ENCODE measurements at places on chromosomes 1 and 21.

DNA sequence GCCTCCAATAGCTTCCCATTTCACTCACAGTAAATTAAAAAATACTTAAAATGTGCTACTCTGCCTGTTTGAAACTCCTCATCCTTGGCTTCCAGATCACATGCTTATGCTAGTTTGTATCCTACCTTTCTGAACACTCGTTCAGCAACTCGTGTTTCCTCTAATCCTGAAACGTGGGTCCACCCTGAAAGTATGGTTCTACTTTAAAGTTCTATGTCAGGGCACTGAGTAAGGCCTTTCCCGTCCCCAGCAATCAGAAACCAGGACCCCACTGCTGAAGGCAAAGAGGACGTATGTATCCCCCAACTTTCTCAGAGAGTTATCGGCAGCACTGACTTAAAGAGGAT, 419 bp upstream of the TSEN15 start:
- no peak for DNase-seq

- DNase-seq: no peak
These were observed 27.0 kb downstream of the ALPL start for GRCh38 chr1:21536218-21536617.

DNA sequence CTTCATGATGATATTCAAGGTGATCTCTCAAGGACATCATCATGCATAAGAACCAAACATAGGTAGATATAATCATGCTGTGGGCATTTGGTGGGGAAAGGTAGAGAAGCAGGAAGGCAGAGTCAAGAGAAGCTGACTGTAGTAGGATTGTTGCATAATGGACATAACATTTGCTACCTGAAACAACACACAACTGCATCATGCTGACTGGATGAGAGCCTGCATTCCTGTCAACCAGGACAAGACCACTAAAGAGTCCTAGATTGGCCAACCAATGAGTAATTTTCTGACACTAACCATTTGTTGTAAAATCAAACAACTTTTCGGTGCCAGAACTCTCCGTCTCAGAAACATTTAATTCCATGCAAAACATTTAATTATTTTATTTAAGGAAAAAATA, 377.2 kb downstream of the PLPP3 start:
- DNase-seq: no peak

DNA sequence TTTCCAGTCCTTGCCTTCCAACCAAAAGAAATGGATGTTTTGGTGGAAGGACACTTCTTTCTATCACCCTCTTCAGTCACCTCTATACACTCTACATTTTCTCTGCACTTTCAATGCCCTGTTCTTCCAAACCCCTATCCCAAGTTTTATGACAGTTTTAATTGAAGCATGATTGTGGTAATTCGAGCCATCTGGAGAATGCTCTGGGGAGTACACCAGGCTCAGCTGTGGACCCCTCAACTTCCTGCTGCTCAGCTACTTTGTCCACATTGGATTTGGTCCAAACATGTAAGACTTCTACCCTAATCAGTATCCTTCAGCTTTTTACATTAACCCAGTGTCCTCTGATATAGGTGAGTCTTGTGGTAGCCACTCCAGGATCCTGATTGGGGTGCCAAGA, 129.6 kb downstream of the SYT2 start:
- no peak for DNase-seq

GRCh38 chr1:112628516-112628915, 8.9 kb downstream of the CAPZA1 start:
- no peak for DNase-seq

DNA sequence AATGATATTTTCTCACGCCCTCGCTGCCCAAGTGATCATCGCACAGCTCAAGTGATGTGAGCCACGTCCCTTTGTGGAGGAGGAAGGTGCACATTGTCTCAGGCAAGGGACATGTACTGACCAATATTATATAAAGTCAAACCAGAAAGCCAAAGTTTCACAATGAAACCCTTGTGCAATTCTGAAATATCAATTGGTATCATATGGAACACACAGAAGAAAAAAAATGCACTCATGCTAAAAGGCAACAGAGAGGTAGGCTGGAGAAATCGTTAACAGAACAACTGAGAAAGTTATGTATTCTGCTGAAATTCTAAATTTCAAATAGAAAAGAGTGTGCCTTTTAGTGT, 1.9 kb downstream of the JAM2 start:
- no peak for DNase-seq

DNA sequence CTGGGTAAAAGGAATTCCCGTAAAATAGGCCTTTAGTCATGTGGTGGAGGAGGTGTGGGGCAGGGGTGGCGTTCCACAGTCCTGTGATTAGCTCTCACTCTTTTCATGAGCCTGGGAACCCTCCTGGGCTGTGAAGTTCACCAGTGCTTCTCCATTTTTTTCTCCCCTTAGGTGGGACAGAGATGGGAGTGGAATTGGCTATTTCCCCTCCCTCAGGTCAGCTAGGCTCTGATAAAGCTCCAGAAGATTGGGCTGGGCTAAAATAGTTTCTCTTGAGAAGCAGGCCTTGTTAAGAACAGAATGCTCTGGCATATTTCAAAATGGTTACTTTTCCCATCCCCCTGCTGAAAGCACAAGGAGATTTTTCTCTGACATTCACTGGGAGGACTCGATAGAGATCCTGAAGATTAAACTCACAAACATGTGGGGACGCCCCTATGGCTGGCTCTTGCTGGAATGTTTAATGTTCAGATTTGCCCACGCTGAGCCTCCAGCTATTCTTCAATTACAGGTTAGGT, 33.4 kb upstream of the SLC2A1 start:
- no peak for DNase-seq

DNA sequence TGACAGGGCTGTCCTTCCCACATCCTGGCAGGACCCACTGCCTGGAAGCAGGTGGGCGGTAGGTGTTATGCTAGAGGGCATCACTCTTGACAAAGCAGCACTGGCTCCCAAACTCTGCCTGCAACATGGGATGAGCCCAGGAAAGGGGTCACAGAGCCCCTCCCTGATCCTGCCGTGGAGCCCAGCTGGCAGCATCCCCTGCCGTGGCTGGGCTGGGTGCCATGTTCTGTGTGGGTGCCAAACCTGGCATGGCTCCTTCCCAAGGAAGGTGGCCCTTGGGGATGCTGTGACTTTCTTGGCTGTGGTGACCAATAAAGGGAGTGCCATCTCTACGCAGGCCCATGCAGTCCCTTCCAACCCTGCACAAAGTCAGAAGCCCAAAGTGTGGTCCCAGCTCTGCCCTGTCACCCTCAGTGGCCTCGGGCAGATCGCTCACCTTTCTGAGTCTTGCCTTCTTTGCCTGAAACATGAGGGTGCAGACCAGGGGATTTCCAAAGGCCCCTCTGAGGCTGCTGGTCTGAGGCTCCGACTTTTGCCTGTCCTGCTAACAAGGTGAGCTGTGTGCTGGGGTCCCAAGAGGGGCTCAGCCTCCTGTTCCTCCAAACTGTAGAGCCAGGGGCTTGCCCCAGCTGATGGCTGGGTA, 6.0 kb downstream of the CDK18 start:
- no peak for DNase-seq

GRCh38 chr1:11566042-11566850, 87.3 kb downstream of the DISP3 start:
- DNase-seq: no peak

DNA sequence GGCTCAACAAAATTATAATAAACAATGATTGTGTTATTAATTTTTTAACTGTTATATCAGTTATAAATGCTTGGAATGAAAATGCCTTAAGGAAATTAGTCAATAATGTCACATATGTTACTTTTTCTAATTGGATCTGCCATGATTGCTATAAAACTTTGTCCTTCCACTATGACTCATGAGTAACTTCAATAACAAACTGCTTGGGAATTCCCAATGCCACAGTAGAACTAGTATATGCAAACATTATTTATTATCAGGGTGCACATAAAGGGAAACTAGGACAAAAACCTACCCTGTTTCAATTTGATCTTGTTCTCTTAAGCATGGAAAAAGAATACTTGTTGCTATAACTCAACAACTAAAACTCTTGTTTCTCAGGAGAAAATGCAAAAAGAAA, 59.1 kb upstream of the PDC start:
- DNase-seq: no peak

GRCh38 chr1:246418565-246419312, 88.3 kb downstream of the SMYD3 start:
- DNase-seq: no peak

- no peak for DNase-seq
These were observed 149.5 kb upstream of the HP1BP3 start for GRCh38 chr1:20936621-20937020.

DNA sequence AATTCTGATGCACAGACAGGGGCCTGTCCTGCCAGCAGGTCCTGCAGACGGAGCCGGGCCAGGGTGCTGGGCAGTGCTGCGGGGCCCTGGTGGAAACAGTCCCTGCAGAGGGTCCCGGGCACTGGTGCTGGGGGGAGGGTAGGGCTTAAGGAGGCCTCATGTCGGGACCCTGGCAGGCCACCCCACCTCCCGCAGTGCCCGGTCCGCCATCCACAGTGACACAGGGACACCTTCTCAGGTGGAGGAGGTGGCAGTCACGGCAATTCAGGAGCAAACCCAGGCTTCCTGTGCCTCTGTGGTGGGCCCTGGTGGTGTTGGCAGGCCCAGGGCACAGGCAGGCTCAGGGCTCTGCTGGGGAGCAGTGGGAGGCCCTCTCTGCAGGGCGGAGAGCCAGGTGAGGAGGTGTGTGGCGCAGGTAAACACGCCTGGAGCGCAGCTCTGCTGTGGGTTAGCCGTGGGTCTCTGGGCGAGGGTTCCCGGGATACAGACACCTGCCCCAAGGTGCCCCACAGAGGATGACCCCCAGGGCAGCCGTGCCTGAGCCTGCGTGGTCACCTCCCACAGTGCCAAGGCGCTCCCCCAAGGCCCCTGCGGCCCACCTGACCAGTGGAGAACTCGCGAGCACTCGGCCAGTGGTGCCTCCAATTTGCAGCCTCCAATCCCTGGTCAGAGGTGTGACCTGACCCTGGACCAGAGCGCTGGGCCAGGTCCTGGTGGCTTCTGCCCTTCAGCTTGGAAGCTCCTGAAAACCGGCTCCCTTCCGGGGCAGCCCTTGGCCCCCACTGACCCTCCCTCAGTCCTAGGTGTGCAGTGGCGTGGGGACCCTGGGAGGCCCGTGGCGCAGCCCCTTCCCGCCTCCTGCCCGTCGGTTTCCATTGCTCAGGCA, 19.2 kb downstream of the COL18A1 start:
- no peak for DNase-seq

- no peak for DNase-seq
These were observed 1292.6 kb downstream of the BRINP3 start for GRCh38 chr1:189185097-189185496.

DNA sequence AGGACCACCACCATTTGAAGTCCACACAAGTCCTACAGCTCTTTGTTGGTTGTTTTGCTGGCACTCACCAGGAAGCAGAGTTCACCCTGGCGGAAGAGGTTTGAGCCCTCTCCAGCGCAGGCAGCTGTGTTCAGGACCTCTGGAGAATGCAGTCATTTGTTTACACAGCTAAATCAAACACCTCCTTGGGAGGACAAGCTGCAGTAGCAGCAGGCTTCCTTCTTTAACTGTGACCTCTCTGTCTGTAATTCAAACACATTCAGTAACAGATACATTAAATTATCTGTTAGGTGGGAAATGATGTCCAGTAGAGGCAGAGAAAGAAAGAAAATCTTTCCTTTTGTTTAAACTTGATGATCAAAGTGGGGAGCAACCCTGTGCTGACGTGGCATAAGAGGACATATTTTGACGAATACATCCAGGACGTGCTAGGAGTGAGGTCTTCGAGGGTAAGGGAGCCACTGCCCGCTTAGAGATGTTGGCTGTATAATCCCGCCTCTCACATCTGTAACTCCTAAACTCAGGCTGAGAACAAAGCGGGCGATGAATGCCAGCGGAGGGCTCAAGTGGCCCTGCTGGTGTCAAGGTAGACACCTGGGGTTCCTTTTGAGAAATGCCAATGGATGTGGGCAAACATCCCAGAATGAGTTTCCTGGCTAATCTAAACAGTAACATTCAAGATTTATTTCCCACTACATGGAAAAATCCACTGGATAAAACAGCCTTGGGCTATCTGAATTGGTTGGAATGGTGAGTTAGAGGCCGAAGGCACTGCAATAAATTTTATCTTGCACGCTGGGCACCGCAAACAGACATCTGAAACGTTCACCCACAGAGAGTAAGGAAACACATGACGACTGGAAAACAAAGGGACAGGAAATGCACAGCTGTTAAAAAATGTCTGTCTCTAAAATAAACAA, 51.7 kb downstream of the ABCA4 start:
- no peak for DNase-seq

GRCh38 chr1:76496871-76497270, 370.4 kb upstream of the ST6GALNAC5 start:
- no peak for DNase-seq

DNA sequence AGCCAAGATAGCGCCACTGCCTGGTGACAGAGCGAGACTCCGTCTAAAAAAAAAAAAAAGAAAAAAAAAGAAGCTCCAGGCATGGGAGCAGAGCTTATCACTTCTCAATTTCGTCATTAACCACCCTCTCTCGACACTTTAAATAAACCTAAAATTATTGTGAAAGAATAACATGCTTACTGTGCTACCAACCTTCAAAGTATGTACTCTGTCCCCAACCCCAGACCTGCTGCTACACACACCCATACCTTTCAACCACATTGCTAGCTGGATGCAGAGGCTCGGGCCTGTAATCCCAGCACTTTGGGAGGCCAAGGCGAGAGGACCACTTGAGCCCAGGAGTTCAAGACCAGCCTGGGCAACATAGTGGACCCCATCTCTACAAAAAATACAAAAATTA, 38.7 kb downstream of the GNPAT start:
- DNase-seq: no peak

DNA sequence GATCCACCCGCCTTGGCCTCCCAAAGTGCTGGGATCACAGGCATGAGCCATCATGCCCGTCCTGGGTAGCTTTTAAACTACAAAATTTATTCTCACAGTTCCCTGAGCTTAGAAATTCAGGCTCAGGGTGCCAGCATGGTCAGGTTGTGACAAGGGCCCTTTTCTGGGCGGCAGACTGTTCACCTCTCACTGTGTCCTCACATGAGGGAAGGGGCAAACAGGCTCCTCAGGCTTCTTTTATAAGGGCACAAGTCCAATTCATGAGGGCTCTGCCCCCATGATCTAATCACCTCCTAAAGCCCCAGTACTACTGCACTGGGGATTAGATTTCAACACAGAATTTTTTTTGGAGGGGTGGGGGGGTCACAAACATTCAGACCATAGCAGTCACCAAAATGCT, 36.8 kb downstream of the GNG4 start:
- DNase-seq: no peak

DNA sequence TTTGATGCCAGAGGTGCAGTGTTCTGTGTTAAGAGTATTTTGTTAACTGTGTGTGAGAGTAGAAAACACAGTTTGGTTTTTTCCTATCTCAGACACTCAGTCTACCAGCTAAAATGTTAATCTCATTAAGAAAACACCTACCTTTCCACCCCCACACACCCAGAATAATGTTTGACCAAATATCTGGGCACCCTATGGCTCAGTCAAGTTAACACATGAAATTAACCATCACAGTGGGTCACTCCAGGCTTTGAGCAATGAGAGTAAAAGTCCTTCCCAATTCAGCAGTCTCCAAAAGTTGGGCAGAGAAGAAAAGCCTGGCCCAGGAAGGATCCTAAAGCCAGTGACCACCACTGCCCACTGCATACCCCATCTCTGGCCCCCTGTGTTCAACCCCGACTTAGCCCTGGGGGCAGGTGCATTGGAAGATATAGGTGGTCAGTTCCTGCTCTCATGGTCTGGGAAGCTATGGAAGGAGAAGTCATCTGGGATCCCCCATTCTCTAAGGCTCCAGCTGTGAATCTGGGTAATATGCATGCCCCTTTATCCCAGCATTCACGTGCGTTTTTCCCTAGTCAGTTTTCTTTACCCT, 50.2 kb upstream of the CSF3R start:
- no peak for DNase-seq

All from T follicular helper cell (primary cell).